ENCODE measurements at places on chromosomes 7 and 10.

- DNase-seq = no peak
Measured at GRCh38 chr7:40986351-40986873, 716.5 kb downstream of the INHBA start.

DNA sequence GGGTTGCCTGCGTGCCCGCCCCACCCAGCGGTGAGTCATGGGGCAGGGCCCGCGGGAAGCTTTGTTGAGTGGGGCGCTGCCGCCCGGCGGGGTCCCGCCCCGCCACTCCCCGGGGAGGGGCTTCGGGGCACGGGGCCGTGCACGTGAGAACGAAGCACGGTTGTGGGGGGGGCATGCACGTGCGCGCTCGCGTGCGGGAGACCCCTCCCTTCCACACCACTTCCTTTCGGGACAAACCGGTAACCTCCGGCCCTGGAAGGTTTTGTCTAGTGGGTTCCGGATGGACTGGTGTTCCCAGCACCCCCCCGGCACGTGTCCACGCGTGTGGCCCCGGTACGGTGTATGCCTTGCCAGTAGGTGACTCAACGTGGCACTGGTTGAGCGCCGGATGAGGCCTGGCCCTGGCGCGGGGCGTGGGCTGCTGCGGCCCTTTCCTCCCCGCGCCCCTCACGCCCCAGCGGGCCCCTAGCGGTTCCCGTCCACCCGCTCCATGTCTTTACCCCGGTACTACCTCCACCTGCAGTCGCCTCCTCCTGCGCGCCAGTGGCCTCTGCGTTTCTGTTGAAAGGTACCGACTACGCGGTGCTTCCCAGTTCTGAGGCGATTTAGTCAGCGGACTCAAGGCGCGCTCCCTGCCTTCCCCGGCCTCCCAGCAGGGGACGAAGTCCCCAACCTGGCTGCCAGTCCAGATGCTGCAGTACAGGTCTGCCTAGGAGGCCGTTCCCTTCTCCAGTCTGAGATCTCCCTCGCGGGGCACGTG lies 3.1 kb downstream of the ADIRF start:
- peak; percentile 83 for DNase-seq

DNA sequence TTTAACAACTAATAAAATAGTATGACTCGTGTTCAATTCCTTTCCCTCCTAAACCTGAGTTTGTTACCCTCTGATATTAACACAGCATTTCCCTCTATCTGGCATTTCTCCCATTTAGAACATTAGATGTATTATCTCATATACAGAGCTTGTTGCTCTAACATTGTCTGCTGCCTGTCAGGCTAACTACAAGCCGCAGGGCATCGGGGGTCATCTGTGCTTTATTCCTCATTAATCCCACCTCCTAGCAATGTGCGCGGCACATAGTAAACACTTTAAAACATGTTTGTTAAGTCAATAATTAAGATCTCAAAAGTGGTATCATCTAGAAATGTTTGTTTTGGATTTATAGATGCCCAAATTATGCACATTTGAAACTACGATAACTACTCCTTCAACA lies 52.9 kb upstream of the NEBL start:
- no peak for DNase-seq

DNA sequence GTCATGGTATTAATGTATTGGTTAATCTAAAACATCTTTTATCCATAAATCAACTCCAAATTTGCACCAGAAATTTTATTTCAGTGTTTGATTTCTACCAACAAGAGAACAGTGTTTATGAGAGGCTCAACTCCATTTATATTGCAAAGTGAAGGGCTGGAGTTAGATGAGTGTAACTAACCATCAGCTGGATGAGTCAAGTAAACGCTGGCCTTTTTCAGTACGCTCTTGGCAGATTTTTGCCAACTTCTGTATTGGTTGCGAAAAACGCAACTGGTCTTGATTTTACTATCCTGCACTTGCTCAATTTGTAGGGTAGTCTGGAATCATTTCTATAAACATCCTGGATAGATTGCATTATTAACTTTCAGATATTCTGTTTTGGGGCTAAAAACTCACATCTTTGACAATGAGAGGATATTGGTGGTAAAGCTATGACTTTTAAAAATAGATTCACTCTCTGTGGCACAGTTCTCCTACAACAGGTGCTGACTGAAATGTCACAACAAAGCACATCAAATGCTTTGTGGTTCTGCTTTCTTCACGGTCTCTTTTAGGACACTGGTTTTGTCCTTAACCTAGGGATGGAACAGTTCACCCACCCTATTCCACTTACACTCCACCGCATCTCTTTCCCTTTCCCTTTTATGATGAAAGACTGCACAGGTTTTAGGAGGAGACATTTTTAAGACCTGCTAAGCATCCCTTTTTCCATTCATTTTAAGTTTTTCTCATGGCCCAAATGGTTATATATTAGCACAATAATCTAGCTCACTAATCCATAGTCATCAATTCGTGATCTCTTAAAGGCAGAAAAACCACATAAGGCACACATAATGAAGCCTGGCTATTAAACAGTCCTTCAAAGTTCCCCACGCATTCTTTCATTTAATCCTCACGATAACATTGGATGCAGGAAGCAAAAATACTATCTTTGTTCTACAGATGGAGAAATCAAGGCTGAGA lies 12.8 kb downstream of the CACNA2D1 start:
- no peak for DNase-seq

DNA sequence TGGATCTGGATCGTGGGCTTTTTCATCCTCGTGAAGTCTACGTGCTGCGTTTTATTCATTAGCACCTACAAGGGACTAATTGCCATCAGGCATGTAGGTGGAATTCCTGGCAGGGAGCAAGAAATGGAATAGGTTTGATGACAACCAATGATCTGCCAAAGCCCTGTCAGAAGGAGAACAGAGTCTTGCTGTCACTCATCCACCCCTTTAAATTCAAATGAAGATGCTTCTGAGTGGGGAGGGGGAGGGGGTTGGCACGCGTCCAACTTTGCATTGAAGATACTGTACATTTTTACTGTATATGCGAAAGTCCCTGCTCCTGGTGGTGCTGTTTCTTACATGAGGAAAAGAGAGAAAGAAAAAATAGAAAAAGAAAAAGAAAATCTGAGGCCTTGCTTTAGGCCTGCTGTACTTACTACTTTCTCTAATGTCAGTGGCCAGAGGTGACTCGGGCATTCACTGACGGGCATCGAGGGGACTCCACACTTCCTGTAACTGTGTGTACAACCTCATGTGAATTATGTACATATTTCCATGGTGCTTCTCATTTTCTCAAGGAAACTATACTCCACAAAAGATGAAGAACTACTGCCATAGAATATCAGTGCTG lies 569.1 kb downstream of the INHBA start:
- no peak for DNase-seq

GRCh38 chr10:111018021-111018420 lies 58.8 kb upstream of the ADRA2A start:
- DNase-seq = no peak

- DNase-seq = no peak
Measured at GRCh38 chr10:36116731-36117130, 474.6 kb upstream of the FZD8 start.

DNA sequence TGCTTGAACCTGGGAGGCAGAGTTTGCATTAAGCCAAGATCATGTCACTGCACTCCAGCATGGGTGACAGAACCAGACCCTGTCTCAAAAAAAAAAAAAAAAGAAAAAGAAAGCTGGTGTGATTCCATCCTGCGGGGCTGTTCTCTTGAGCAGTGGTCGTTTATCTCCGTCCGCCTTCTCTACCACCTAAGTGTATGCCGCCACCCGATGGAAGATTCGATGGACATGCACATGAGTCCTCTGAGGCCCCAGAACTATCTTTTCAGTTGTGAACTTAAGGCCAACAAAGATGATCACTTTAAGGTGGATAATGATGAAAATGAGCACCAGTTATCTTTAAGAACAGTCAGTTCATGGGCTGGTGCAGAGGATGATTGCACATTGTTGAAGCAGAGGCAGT lies 65.7 kb downstream of the ABRAXAS2 start:
- DNase-seq = no peak

- no peak for DNase-seq
Measured at GRCh38 chr10:122263971-122264370, 7.1 kb upstream of the BTBD16 start.

- DNase-seq = no peak
Measured at GRCh38 chr7:129066290-129067131, 11.6 kb upstream of the TNPO3 start.

DNA sequence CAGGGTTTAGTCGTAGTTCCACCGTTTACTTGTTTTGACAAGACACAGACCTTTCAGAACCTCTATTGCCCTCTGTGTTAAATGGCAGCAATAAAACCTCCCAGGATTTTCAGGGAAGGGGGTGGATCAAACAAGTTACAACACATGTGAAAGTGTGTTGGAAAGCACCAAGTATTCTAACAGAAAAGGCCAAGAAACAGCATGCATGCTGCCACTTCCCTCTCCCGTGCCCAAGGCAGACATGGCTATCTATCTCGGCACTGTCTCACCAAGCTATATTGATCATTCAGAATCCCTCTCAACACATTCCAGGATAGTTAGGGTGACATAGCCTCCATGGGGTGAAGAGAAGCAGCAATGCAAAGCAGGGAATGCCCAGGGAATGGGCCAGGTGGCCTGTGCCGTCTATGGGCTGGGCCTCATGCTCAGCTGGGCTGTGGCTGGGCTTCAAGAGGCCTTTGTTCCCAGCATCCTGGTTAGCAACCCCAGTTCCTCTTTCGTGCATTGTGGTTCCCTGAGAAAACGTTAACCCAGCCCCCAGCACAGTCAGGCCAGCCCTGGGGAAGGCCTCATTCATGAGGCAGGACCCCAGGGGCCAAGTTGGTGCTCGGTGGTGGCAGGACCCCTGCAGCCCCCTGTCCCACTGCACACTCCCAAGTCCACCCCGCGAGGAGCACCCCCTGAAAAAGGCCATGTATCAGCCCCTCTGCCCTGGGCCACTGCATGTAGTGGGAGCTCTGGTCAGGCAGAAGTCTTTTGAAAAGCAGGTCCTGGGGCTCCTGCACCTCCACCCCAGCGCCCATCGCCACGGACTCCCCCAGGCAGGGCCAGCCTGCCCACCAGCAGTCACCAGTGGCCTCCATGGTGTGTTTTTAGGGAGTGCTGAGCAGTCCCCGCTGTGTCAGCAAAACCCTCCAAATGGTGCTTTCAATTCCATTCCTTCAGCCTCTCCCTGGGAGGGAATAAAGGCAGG lies 25.5 kb downstream of the VSIR start:
- no peak for DNase-seq

DNA sequence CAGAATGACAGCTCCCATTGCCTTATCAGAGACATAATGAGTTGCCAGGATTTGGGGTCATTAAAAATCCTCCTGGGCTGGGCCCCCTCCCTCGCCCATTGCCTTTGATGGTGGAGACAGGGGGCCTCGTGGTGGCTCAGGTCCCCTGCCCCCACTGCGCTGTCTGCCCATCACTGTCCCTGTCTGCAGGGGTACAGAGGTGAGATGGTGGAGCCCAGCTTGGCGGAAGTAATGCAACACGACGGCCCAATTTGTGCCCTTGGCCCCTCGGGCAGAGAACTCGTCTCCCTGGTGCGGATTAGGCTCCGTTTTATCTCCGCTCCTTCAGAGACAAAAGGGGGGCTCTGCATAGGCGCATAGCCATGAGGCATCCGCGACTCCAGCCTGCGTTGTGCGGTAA lies 152.4 kb upstream of the UNC5B start:
- no peak for DNase-seq

DNA sequence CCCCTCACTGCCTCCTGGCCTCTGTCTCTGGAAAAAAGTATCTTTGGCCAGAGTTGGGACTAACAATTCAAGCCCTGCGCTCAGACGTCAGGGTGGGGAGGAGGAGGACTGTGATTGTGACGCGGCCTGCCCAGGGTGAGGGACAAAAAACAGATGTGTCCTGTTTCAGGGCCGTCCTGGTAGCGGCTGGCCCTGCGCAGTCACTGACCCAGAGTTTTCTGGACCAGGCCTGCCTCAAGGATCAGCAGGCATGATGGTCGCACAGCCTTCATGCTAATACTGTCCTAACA lies 110.1 kb downstream of the CYTH3 start:
- DNase-seq = no peak

GRCh38 chr10:24650669-24651391 lies 72.9 kb downstream of the ARHGAP21 start:
- DNase-seq = no peak

GRCh38 chr7:151518105-151518946 lies 1.4 kb downstream of the RHEB start:
- peak; percentile 59 for DNase-seq

DNA sequence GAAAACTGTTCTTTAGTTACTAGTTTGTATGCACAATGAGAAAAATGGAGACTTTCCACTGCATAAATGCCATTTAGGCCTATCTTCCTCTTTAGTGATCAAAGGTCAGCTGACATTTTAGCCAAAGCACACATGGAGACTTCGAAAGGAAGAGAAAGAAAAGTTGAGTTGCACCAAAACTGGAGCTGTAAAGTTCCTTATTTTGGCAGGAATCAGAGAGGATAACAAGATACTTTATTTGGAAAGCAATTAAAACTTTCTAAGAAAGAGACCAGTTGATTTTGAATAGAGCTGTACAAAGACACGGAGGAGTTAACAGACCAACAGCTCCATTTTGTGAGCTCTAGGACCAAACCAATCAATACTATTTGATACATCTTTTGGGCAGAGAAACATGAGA lies 14.2 kb downstream of the ENTPD7 start:
- DNase-seq = no peak

- DNase-seq = no peak
Measured at GRCh38 chr7:13109201-13109600, 421.8 kb downstream of the ARL4A start.

GRCh38 chr7:133794479-133794878 lies 332.7 kb upstream of the LRGUK start:
- no peak for DNase-seq

DNA sequence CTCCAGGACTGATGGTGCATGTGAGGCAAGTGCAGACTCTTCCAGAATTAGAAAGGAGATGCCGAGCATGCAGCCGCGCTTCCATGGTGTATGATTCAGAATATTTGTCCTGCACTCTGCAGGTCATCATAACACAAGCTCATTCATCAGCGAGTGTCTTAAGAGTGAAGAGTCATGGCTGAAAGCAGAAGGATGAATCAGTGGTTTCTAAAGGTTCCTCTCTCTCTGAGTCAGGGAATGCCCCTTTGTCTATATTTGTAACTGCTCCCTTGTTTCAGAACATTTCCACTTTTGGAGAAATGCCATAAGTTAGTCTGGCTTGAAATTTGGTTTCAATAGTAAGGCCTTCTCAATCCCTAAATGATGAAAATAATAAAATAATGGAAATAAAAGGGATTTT lies 52.3 kb downstream of the HECW1 start:
- no peak for DNase-seq

DNA sequence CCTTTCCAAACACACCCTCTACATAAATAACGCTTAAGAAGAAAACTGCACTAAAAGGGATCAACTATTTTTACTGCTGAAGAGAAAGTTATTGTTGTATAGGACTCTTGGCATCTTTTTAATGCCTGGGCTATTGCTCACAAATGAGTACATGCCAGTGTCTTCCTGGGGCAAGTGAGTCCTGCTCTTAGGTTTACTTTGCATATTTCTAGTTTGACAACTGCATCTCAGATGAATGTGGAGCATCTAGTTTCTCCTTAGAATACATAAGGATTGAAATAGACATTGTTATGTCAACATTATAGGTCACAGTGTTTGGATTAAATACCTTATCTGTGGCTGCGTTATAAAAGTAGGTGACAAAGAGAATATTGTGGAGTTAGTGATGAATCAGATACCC lies 44.5 kb downstream of the PSMC2 start:
- DNase-seq = no peak

- no peak for DNase-seq
Measured at GRCh38 chr7:25109276-25109675, 15.8 kb downstream of the CYCS start.

Data from activated T-cell treated with anti-CD3 and anti-CD28 coated beads for 48 hours (primary cell).